ENCODE measurements at places on chromosomes 6 and 20.
A peak's percentile ranks its signal among the peaks of the same experiment; 100 is the strongest.

DNA sequence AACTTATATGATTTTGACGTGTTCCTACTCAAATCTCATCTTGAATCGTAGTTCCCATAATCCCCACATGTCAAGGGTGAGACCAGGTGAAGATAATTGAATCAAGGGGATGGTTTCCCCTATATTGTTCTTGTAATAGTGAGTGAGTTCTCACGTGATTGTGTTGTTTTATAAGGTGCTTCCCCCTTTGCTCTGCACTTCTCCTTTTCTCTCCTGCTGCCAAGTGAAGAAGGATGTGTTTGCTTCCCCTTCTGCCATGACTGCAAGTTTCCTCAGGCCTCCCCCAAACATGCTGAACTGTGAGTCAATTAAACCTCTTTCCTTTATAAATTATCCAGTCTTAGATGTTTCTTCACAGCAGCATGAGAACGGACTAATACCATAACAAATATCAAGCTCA, 83.2 kb downstream of the MANEA start:
- no peak for DNase-seq

- DNase-seq: no peak
Observed at GRCh38 chr6:6002005-6002847, 4.5 kb downstream of the NRN1 start.

DNA sequence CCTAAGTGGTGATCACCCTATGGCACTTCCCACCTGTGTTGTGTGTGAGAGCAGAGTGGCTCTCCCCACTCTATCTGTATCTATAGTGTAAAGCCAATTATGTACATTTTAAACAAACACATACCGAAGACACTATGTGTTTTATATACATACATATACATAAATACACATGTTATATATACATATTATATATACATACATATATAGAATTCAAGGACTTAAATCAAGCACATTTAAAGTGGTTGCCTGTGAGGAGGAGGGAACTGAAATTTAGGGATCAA, 246.6 kb downstream of the LY86 start:
- DNase-seq: no peak

GRCh38 chr6:150320442-150320841, 48.4 kb upstream of the IYD start:
- DNase-seq: peak; percentile 59

DNA sequence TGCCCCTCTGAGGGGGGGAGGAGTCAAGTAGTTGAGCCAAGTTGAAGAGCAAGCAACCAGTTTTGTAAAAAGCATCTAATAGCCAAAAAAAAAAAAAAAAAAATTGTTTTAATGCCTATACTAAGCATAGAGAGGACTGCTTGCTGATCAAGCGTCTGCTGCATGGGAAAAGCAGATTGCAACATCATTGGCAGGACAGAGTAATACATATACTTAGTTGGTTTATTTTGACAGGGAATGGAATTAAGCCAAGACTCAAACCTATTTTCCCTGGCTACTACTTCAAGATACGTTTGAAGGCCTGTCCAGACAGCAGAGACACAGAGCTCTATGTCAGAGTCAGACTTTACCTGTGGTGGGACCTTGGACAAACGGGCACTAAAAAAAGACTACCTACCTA, 120.5 kb downstream of the RTN4IP1 start:
- DNase-seq: no peak

GRCh38 chr20:51876313-51876940, 74.1 kb upstream of the SALL4 start:
- DNase-seq: peak; percentile 1

Measured in forelimb muscle (tissue), 1 donor.